ENCODE measurements at places on chromosomes 5 and 9.

- DNase-seq: no peak
These were observed 24.3 kb upstream of the FAT2 start for GRCh38 chr5:151615431-151615830.

DNA sequence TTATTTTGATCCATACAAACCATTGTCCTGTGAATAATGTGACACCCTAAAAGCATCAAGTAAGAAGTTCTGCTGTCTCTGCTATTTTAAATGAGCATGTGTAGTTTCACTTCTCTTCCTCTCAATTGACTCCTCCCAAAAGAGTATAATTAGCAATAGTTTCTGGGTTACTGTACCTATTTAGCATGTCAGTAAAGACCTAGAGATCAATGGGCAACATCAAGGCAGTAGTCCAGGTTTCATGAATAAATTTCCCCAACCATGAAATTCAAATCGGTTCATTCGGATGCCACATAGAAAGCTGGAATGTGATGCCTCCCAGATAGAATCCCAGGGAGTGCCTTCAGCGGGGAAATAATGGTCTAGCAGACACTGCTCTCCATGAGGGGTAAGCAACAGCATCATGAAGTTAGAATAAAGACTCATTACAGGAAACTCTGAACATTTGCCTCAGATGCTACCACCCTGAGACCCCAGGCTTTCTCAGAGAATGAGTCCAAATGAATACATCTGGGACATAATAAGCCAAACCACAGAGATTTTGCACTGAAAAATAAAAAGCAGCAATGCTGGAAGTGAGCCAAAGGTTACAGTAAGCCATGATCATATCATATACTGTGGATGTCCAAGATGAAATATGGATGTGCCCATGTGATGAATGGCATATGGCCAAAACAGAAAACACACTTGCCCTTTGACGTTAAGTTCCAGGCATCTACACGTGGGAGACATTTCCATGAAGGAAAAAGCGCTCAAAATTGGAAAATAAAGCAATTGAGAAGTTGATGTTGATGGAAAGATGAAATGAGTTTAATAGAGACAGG is 1107.0 kb upstream of the SEMA6A start:
- no peak for DNase-seq

- DNase-seq: no peak
These were observed 601 bp downstream of the ERGIC1 start for GRCh38 chr5:172834415-172835289.

GRCh38 chr5:1129711-1130055 is 17.8 kb upstream of the SLC12A7 start:
- DNase-seq: no peak

- no peak for DNase-seq
These were observed 3.4 kb downstream of the MEIKIN start for GRCh38 chr5:131942016-131942415.

DNA sequence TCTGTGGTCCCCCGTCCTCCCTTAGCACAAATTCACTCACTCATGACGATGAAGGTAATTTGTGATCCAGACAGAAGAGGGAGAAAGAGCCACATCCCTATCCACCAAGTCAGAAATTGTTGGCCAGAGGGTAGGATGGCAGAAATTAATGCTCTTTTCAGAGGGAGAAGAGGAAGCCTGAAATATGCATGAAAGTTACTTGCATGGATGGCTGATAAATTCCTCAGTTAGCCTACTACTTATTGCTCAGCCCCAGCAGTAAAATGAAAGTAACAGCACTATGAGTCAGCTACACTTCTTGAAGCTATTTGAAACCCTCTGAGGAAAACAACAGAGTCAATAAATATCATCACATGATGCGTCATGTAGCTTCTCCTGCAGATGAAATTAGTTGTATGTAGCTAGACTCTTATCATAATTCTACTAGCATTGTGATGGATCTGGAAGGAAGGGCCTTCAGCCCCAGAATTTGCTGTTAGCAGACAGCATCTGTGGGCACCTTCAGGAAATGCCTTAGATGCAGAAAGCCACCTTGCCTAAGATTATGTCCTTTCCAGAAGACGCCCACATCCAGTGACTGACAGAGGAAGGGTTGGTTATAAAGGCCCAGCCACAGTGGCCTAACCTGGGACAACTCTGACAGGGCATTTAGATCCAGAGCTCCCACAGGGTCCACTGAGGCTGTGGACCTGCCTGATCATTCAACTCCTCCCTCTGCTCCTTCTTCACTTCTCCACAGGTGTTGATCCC is 81.2 kb upstream of the CCDC112 start:
- no peak for DNase-seq

DNA sequence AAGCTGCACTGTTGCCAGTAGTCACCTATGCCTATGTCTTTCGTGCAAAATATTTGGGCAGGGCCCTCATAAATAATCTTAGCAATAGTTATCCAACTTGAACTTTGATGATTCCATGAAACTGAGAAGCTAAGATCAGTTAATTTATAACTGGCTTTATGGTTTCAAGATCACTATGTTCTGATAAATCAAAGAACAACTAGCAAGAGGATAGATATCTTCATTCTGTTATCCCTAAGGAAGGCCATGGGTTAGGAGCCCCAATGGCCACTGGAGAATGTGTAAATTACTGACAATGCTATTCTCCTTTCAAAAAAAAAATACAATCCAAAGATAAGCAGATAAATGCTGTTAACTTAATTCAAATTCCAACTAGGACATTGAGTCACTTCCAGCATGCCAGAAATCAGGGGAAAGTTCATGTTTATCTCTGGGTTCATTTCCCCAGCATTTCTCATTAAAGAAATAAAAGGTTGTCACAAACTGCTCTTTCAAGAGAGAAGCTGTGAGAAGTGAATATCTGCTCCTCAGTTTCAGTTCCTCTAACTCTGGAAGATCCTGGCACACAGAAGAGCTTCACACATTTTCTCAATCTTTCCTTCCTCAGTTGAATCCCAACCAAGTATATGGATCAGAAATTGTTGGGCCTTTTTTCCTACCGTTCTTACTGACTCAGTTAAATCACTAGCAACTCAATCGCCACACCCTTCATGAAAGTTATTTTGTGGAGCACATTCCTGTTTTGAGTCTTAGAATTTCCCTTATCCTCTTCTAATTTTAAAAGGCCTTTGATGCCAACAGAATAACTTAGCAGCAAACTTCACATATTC is 59.6 kb upstream of the SLC1A1 start:
- no peak for DNase-seq

- no peak for DNase-seq
These were observed 10.0 kb downstream of the NAIF1 start for GRCh38 chr9:128056887-128057723.

DNA sequence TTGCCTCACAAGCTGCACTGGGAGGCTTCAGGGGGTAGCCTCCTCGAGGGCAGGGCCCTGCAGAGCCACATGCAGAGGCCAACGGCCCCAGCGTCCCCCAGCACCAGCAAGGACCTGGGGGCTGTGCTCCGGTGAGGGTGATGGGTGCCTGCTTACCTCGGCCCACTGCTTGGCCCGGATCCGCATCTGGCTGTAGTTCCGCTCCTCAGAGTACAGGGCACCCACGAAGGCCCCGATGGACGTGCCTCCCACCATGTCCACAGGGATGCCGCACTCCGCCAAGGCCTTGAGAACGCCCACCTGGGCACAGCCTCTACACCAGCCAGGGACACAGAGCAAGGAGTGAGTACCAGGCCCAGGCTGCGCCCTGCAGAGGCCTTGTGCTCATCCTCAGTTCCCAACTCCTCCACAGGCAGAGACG is 8.0 kb upstream of the NSMF start:
- no peak for DNase-seq

- DNase-seq: no peak
These were observed 14.4 kb downstream of the ELP1 start for GRCh38 chr9:108919517-108919916.

DNA sequence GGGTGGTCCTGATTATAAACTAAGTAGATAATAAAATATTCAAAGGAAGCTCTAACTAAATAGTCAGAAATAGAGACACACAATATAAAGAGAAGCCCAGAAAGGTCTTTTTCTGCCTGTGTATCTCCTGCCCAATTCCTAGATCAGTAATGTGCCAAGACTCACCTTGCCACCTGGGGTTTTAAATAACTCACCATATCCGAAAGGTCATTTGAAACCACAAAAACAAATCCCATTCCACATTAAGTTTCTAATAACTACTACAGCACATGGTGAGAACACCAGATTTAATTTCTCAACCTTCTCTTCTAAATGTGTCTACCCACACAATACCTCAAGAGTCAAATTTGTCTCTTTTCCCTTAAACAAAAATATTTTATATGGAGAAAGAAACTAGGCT is 75.2 kb downstream of the ZNF608 start:
- DNase-seq: no peak

- no peak for DNase-seq
These were observed 255.4 kb upstream of the NFIL3 start for GRCh38 chr9:91678807-91679580.

DNA sequence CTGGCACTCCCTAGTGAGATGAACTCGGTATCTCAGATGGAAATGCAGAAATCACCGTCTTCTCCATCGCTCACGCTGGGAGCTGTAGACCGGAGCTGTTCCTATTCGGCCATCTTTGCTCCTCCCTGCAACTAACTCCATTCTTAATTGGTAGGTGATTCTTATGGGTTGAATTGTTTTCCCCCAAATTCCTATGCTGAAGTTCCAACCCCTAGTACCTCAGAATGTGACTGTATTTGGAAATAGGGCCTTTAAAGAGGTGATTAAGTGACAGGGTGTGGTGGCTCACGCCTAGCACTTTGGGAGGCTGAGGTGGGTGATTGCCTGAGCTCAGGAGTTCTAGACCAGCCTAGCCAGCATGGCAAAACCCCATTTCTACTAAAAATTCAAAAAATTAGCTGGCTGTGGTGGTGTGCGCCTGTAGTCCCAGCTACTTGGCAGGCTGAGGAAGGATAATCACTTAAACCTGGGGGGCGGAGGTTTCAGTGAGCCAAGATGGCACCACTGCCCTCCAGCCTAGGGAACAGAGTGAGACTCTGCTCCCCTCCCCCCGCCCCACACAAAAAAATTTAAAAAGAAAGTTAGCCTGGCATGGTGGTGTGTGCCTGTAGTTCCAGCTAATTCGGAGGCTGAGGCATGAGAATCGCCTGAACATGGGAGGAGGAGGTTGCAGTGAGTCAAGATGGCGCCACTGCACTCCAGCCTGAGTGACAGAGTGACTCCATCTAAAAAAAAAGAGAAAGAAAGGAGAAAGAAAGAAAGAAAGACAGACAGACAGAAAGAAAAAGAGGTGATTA is 25.2 kb upstream of the FOCAD start:
- DNase-seq: no peak

DNA sequence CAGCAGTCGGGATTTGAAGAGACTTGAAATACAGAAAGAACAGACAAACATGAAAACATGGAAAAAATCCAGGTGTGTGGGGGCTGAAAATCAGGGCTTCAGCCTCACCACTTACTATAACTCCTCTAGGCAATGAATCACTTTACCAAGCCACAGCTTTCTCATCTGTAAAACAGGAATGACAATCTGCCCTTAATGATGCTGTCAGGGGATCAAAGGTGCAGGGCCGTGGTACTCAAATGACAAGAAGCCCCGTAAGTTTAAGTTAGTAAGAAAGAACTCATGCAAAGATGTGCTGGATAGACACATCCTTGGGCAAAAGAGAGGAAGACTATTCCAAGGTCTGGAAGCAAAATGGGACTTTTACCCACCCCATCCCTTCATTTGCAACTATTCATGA is 34.7 kb downstream of the FBXW2 start:
- no peak for DNase-seq

DNA sequence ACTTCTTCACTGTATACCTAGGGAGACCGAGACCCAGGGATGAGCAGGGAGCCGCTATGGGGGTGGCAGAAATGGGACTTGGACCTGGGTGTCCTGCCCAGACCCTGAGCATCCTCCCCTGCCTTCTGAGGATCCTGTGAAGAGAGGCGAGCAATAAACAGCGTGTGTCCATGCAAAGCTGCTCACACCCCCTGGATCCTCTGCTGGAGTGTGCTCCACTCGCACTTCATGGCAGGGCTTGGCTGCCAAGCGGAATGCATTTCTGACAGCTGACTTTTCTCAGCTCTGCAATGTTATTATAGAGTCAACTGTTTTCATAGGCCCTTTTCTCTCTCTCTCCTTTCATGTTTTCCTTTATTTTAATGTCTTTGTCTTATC is 31.0 kb upstream of the ALDH1B1 start:
- no peak for DNase-seq

- DNase-seq: no peak
These were observed 141.9 kb downstream of the ST8SIA4 start for GRCh38 chr5:100761192-100761591.

GRCh38 chr9:78592811-78593210 is 295.9 kb downstream of the PSAT1 start:
- no peak for DNase-seq

DNA sequence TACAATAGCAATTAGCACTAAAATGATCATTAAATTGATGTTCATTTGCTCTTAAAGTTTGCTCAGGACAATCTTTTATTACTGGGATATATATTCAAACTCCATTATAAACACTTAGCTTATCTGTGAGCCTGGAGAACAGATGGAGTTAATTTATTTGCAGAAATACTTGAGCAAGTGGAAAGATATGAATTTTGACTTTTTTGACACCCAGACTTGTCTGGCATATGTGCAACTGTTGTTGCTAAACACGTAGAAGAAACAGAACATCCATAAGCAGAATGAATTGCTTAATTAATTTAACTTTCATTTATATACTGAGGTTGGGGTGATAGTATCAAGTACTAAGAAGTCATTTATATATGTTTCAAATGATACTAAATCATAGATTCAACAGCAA is 820.7 kb upstream of the TYRP1 start:
- DNase-seq: no peak

- no peak for DNase-seq
These were observed 970 bp upstream of the TRIM32 start for GRCh38 chr9:116686135-116686534.

GRCh38 chr9:109886617-109887016 is 106.6 kb downstream of the PALM2AKAP2 start:
- DNase-seq: no peak

DNA sequence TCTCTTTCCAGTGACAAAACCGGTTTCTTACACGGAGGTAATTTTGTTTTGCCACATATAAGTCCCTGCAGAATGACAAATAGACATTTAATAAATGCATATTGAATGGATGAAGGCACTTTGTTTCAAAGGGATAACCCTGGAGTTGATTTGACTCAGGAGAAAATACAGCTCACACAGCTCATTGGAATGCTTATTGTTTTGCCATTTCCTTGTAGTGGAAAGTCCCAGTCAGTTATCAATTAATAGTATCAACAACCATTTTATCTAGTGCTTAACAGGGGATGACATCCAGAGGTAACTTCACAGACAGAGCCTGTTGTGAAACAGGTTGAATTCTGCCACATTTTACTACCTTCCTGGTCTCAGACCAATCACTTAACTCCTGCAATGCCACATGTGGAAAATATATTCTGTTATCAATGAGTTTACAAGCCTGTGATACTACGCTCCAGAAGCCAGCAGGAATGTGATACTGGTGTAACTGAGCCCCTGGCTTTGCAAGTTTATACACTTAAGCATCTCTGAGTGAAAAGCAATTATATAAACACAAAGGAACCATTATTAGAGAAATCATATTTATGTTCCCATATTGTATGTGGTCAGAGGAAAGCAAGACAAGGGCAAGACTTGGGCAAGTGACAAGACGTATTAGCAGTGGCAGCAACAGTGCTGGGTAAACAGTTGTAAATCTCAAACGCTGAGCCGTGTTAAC is 123.1 kb upstream of the ANKRD55 start:
- DNase-seq: no peak

- DNase-seq: no peak
These were observed 646.5 kb upstream of the GRAMD2B start for GRCh38 chr5:125776656-125777139.

GRCh38 chr9:83583151-83584014 is 39.6 kb upstream of the IDNK start:
- no peak for DNase-seq
